AG04450 (cell line): ENCODE measurements at places on chromosomes 5 and 9. TPM values are rescaled to one million over a fixed set of nuclear protein-coding genes. Genes with fewer than 3 reads are reported as not detected.

Gene NUTM2F
- not detected in 2 replicates for polyA plus RNA-seq

Gene IL3
- not detected in 2 replicates for polyA plus RNA-seq

Gene ZNF883
- polyA plus RNA-seq: 1.3 and 1.5 TPM in 2 replicates

Gene MCC
- polyA plus RNA-seq: 17.0 and 17.5 TPM in 2 replicates

Gene NR5A1
- polyA plus RNA-seq: not detected in 2 replicates

Gene ALDOB
- not detected in 2 replicates for polyA plus RNA-seq

Gene TMC1
- polyA plus RNA-seq: 0.11 TPM in 1 of 2 replicates, not detected in the other

Gene ARL14EPL
- 0.05 TPM in 2 replicates for polyA plus RNA-seq

GRCh38 chr5:141135030-141135717, at the start of gene PCDHB5:
PCDHB5 (plus strand) TSS chr5:141135206; CDS start chr5:141135435, 229 bp downstream.
- DNase-seq: no peak

DNA sequence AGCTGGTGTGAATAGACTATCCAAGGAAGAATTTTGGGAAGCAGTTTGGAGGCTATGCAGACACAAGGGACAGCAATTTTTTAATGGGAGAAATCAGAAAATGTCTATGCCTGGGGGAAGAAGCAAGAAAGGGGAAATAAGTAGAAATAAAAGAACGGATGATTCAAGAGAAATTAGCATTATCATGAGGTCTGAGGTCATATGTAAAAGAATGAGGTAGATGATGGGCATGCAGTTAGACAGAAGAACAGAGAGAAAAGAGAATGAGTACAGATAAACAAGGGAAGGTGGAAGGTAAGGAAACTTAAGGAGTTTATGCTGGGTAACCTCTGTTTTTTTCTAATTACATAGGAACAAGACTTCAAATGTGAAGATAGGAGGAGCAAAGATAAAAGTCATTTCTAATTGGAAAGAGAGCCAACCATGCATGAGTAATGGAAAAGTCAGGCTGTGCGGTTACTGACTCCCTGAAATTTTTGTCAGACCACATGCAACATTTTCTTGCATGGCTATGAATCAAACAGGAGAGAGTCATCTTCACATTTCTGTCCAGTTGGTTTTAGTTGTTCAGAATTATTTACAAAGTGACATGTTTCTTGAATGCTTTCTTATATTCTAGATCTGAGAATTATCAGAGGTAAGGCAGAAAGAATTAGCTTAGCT, 101.0 kb upstream of the PIK3R1 start:
- DNase-seq: peak; percentile 48

DNA sequence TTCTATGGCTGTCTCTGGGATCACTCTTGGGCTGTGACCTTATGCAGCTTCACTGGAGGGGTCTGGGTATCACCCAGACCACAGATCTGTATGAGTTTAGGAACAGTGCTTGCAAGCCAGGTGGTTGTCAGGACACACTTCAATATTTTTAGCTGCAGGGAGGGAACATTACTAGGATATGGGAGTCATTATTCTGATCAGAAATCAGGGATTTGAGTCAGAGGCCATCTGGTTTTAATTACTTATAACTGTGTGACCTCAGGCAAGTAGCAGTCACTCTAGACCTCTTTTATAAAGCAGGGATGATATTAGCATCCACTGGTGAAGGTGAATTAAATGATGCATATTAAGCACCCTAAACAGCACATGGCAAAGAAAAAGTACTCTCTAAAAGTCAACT, 60.1 kb upstream of the NMUR2 start:
- no peak for DNase-seq

DNA sequence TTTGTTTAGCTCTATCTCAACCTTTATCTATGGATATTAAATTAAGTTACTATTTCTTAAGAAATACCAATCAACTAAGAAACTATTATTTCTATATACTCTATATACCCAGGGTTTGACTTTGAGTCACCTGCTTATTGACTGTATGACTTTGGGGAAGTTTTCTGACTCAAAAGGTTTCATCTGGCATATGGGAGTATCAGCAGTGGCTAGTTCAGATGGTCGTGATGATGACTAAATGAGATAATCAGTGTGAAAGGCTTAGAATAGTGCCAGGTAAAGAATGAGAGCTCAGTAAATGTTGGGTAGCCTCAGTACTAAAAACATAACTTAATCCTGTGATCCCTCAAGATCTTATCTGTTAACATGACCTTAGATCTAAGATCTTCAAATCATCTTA, 179.7 kb upstream of the ISL1 start:
- DNase-seq: no peak

DNA sequence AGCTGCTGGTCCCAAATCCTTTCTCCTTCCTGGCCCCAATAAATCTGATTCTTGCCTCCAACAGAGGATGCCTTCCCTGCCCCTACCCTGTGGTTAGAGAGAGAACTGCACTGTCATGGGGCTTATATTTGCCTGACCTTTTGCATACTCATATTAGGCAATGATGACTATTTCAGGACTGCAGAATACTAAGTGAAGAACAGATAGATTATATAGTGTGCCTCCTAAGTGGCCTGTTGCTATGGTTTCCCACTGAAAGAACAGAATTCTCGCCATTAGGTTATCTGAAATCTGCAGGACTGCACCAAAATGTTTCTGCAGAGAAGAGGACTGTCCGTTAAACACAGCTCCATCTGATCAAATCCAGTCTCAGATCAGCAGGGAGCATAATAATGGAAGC, 87.3 kb upstream of the CCNG1 start:
- no peak for DNase-seq

GRCh38 chr5:125042261-125042890, 295.9 kb upstream of the ZNF608 start:
- DNase-seq: no peak

DNA sequence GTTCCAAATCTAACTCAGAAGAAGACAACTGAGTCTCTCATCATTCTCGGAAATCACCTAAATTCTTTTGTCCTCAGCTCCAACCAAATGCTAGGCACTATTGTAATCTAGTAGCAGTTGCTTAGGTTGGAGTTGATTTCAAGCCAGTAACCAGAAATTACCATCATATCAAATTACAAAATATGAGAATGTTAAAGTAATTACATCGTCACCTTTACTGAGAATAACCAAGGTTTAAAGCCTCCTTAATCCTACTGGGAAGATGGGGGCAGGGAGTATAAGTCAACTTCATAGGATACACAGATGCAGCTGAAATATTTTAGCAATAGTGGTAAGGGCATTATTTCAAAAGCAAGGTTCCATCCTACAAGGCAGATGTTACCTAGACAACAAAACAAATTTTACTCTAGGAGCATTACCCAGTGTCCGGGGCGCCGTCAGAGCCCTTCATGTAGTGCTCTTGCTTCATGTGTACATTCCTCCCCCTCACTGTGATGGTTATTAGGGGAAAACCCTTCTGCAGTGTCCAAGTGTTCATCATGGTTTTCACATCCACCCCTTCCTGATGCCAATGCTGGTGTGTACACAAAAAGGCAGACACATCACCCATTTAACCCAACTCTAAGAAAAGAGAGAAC, 19.5 kb downstream of the ERAP1 start:
- no peak for DNase-seq

DNA sequence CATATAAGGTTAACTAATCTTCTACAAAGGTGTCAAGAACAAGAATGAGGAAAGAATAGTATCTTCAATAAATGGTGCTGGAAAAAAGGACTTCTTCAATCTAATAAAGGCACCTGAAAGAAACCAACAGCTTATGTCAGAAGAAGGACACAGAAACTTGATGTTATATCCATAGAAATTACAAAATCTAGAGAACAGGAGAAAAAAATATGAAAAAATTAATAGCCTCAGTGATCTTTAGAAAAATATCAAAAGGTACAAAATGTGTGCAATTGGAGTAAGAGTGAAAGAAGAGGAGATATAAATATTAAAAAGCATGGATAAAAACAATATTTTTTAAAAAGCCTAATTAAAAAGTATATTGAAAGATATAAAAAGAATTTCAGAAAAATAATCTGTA, 18.8 kb upstream of the PRSS3 start:
- no peak for DNase-seq

DNA sequence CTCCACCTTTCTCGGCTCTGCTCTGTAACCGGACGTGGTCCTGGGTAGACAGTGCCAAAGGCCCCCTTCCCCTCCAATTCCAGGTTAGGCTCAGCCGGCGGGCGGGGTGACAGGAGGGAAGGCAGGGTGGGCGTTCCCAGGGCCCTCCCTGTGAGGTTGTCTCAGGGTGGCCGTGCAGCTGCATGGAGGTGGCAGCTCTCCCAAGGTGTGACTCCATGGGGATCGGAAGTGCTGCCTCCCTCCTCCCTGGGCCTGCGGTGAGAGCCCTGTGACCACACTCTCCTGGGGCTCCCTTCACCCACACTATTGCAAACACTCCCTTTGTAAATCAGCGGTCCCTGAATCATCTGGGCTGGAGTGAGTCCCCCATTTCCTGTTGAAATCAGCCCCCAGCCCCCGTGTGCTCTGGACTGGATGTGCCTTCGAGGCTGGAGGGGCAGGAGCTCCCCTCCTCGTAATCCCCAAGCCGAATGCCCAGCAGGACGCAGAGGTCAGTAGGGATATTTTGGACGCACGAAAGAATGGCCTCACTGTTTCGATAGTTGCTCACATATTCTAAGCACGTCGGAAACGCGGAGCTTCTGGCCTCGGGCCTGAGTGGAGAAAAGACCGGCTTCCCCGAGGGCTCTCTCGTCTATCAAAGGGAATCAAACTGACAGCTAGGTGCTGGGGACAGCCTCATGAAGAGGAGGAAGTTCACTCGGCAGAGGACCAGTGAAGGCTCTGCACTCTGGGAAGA, 107.6 kb upstream of the COL5A1 start:
- DNase-seq: no peak

DNA sequence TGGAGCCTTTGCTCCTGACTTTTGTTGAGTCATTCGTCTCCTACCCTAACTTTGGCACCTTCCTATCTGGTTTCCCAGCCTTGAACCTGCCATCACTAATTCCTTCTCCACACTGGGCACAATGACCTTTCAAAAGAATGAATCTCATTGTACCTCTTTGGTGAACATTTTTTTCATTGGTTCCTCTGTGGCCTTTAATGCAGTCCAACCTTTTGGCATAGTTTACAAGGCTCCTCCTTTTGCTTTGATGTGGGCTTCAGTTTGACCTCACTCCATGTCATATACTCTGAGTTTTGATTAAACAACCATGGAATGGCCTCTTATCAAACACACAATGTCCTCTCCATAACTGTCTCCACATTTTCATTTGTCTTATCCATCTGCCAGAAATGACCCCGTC, 14.5 kb upstream of the ROPN1L start:
- DNase-seq: no peak

DNA sequence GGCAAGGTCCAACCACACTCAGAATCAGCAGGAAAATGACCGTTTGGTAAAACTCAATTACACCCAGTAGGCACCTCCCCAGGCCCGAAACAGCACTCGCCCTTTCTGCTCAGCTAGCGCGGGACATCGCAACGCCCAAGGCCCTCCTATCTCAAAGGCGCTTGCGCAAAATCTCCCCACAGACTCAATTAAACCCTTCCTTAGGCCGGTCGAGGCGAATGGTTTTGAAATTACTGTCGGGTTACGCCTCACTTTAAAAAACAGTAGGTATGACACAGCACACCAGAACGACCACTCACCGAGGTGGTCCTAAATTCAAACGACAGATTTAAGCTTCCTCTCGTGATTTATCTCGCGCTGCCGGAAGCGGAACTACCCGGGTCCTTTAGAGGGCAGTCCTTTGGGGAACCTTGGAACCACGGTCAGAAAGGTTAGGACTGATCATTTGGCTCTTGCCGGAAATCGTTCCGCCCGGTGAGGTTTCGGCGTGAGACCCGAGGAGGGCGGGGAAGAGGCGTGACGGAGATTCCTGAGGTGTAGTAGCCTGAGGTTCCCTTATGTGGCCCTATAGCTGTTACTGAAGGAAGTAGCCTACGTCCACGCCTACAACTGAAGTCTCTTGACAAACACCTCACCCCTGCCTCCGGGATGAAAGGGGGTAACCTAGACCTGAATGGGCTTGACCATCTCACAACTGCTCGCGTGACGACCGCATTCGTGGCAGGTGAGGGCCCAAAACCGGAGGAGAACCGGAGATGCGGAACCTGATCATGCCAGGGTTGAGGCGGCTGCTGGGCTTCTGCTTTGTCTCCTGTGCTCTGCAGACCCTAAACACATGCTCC, at the start of the genes GIN1 and PPIP5K2:
Gene GIN1 (minus strand): TSS at position 374 of the 842 bp plus-strand sequence. CDS start 11,431 bp downstream, outside the sequence.
Gene PPIP5K2 (plus strand): TSS at position 537 of the 842 bp plus-strand sequence. CDS start 9,289 bp downstream, outside the sequence.
- peak; percentile 94 for DNase-seq

GRCh38 chr5:1112596-1113331, 901 bp upstream of the SLC12A7 start:
- DNase-seq: no peak

GRCh38 chr5:154138701-154139100, 51.8 kb upstream of the GALNT10 start:
- no peak for DNase-seq
